Activated CD8-positive, alpha-beta memory T cell treated with anti-CD3 and anti-CD28 coated beads for 48 hours (primary cell): ENCODE measurements at places on chromosomes 6 and 20.
A peak's percentile ranks its signal among the peaks of the same experiment; 100 is the strongest.

DNA sequence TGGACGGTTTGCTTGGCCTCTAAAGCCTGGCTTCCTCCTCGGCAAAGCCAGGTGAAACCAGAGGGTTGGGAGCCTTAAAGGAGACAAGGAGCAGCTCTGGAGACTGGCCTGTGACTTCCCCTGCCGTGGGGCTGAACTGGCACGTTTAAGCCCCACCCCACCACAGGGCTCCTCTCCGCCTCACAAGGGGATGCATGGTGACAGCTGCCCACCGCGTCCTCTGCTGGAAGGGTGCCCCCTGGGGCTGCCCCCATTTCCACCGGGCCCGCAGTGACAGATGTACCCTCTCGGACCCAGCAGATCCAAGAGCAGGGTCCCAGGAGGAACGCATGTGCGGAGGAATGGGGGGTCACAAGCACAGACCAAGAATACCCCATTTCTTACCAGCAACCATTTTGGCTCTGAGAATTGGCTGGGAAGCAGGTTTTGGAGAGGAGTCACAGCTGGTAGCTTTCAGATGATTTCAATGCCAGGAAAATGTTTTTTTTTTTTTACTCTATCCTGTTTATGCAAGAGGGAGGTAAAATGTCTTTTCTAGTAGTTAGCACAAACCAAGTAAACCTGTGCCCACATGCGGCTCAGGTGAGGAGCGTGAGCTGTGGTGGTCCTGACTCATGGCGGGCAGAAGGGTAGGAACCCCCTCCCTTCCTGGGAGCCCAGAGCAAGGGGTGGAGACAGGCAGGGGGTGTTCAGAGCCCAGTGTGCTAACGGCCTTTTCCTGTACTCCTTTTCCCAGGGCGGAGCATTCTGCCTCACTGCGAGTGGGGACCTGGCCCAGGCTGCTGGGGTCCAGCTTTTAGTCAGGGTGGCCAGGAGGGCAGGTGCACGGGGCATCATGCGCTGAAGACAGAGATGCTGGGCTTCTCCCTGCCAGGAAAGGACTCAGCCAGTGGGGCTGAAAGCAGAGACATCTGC lies 33.0 kb downstream of the FRMD1 start:
- no peak for DNase-seq

DNA sequence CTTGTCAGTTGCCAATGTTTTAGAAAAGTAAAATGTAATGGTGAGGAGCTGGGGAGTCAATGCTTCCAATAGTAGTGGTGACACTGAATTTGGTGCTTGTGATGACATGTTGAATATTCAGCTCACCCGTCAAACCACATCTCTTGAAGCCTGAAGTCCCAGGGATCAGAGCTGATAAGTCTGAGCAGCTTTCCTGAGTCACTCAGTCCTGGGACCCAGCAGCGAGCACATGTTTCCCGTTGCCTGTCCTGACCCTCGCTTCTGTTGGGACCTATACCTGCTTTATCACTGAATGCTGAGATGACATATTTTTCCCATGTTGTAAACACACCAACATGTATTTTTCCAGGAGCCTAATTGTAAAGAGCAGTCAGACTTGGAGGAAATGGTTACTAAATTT lies 693.6 kb downstream of the QKI start:
- DNase-seq, result no peak

DNA sequence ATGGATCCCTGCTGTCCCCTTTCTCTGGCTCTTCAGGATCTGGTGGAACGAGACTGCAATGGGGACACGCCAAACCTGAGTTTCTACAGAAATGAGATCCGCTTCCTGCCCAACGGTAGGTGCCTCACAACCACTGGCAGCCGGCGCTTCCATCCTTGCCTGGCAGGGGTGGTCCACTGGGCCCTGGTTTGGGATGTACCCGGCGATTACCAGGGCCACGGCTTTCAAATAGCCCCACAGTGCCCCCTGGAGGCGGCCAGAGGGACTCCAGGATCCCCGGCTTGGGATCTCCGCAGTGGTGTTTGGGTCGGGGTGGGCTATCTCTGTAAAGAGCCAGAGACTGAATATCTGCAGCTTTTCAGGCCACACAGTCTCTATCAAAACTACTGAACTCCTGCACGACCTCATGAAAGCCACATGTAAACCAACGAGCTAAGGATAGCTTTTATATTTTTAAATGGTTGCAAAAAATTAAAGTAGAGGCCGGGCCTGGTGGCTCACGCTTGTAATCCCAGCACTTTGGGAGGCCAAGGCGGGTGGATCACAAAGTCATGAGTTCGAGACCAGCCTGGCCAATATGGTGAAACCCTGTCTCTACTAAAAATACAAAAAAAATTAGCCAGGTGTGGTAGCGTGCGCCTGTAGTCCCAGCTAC lies 3.7 kb downstream of the OGFR start:
- peak; percentile 48 for DNase-seq

GRCh38 chr6:30974490-30975252 lies 8.8 kb upstream of the MUC21 start:
- DNase-seq, result no peak

DNA sequence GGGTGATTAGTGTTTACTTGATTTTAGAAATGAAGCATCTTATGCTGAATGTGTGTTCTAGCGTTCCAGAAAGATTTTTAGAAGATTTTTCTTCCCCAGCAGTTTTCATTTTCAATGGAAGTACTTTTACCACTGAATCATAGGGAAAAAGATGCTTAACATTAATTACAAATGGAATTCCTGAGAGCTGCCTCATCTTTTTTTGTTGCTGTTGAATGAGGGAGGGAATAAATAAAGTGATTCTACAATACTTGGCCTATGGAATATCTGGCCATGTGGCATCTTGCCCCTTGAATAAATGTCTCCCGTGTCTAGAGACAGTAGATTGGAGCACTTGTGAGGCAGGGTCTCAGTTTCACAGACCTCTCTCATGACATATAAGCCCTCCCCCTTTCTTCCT lies 44.1 kb upstream of the SLC22A1 start:
- no peak for DNase-seq

- DNase-seq, result no peak
Observed at GRCh38 chr6:159981403-159982245, 12.7 kb downstream of the IGF2R start.

DNA sequence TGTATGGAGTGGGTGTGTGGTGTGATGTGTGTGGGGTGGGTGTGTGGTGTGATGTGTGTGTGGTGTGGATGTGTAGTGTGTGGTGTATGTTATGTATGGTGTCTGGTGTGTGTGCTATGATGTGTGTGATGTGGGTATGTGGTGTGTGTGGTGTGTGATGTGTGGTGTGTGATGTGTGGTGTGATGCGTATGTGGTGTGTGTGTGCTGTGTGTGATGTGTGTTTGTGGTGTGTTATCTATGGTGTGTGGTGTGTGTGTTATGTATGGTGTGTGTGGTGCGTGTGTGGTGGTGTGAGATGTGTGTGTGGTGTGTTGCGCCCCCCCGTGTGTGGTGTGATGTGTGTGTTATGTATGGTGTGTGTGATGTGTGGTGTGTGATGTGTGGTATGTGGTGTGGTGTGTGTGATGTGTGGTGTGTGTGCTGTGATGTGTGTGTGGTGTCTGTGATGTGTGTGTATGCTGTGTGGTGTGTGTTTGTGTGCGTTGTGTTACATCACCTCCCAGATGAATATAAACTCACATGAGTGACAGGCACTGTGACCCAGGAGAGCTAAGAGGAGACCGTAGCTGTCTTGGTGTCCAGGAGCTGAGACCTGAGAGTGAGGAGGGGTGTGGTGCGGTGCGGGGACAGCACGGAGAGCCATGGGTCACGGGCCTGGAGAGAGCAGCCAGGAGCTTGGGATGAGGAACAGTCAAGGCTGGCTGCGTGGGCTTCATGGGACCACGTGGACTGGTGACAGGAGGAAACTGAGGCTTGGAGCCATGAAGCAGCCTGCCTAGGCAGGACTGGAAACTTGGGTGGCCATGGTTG lies 8.8 kb downstream of the DLGAP4 start:
- DNase-seq, result no peak

DNA sequence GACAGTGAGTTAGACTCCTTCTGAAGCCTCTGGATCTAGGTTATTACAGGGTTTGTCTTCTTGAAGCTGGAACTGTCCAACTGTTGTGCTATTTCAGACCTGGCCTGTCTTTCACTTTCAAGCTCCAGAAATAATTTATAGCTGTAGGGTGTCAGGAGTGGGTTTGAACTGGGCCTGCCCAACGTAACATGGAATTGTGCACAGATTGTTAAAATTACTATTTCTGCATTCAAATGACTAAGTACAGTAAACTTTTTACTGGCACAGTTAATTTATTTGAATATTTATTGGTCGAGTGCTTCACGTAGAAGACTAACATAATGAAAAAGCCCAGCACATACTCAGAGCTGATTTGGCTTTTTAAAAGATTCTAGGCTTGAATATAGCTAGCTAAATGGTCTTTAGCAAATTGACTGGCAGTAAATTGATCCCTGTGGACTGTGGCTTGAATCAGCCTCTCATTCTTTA lies 74.3 kb downstream of the ARID1B start:
- DNase-seq, result no peak

DNA sequence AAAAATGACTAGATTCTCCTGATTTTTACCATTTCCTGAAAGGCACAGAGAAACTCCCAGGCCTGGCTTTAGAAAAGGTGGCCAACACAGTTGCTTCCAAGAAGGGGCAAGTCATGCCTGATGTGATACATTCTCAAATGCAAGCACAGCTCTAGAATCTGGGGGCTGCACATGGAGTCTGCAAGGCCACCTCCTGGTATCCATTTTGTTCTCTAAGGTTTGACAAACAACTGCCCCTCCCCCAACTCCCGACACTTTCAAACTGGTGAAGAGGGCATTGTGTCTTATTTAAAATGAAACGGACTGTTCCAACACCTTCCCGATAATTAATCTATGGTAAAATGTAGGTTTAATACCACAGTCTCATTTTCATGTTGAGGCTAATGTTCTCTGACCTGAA lies 220.2 kb upstream of the CEP162 start:
- DNase-seq, result no peak

- no peak for DNase-seq
Observed at GRCh38 chr6:134176264-134176975, 124.0 kb upstream of the SLC2A12 start.

GRCh38 chr6:38730140-38730862 lies 15.2 kb downstream of the DNAH8 start:
- no peak for DNase-seq

GRCh38 chr6:106252687-106253086 lies 72.9 kb downstream of the ATG5 start:
- no peak for DNase-seq

GRCh38 chr6:155219299-155219698 lies 44.5 kb upstream of the CLDN20 start:
- DNase-seq, result no peak

DNA sequence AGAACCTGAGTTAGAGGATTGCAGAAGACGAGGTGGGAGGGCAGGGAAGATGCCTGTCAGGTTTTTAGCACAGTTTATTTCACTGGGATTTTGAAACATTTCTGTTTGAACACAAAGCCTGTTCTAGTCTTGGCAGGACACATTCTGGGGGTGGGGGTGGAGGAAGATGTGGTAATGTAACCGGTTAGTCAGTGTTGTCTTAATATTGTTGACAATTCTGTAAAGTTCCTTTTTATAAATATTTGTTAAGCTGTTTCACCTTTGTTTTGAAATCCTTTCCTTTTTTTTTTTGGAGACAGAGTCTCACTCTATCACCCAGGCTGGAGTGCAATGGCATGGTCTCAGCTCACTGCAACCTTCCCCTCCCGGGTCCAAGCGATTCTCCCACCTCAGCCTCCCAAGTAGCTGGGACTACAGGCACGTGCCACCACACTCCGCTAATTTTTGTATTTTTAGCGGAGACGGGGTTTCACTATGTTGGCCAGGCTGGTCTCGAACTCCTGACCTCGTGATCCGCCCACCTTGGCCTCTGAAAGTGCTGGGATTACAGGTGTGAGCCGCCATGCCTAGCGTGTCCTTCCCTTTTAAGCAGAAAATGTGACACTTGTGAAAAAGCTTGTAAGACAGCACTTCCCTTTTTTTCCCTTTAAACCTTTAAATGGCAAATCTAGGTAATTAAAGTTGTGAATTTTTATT lies 20.2 kb downstream of the SLC9A8 start:
- DNase-seq, result no peak

GRCh38 chr6:155075930-155076695 lies 81.0 kb downstream of the TIAM2 start:
- DNase-seq, result no peak

DNA sequence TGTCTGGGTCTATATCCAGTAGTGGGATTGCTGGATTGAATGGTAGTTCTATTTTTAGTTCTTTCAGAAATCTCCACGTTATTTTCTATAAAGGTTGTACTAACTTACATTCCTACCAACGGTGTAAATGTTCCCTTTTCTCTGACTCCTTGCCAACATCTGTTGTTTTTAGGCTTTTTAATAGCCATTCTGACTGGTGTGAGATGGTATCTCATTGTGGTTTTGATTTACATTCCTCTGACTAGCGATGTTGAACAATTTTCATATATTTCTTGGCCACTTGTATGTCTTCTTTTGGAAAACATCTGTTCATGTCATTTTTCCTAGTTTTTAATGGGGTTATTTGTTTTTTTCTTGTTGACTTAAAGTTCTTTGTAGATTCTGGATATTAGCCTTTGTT lies 99.3 kb downstream of the BMP2 start:
- DNase-seq, result no peak

DNA sequence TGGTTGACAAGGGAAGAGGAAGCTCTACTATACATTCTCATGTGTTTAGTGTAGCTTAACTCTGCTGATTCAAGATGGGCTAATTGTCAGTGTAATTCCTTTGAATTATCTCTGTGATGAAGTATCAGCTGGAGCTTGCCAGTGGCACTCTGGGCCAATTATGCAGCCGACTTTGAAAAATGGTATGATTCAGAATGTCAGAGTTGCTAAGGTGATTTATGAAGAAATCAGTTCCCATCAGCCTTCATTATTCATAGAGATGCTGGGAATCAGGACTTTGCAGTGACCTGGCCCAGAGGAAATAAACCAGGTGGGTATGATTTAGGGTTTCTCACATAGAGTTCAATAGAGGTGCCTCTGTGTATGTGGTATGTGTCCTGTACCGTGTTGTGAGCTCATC lies 33.4 kb downstream of the KCNS1 start:
- DNase-seq, result no peak

DNA sequence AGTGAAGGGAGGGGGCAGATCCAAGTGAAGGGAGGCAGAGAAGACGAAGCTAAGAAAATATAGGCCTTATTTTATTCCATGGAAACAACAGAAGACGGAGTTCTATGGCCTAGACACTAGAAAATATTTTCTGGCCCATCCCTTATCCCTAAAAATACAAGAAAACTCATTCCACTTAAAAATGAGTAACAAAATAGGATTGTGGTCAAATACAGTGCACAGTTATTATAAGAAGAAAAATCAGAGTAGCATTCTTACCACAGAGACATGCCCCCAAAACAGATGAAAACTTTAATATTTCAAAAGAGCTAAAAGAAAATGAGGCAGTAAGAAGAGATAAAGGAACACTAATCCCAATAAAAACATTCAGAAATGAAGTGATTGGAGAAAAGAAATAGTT lies 202.9 kb downstream of the GMPR start:
- DNase-seq, result no peak

- DNase-seq, result no peak
Observed at GRCh38 chr6:47097092-47097945, 55.2 kb upstream of the ADGRF1 start.

- DNase-seq, result no peak
Observed at GRCh38 chr6:1475174-1475573, 85.8 kb downstream of the FOXF2 start.
